Regular cardiac myocyte (primary cell): ENCODE measurements at places on chromosomes 11 and 22. TPM values are rescaled to one million over a fixed set of nuclear protein-coding genes. Genes with fewer than 3 reads are reported as not detected.

The TRIM22 gene
- 68.2 and 177 TPM in 2 replicates for total RNA-seq

The LRRC32 gene
- total RNA-seq = 57.8 and 62.5 TPM in 2 replicates

The EMID1 gene
- total RNA-seq = 0.28 TPM in 1 of 2 replicates, not detected in the other

The MS4A1 gene
- not detected in 2 replicates for total RNA-seq

The GALNT18 gene
- total RNA-seq = 4.4 and 10.4 TPM in 2 replicates

The IL10RA gene
- under 0.01 TPM in 1 of 2 replicates, not detected in the other for total RNA-seq

The DCDC1 gene
- 0.19 and 0.56 TPM in 2 replicates for total RNA-seq

The PSMC3 gene
- total RNA-seq = 98.1 and 287 TPM in 2 replicates
